ENCODE measurements at places on chromosomes 5 and 9.
A peak's percentile ranks its signal among the peaks of the same experiment; 100 is the strongest.

- DNase-seq, result no peak
These were observed 29.2 kb downstream of the EXOC3 start for GRCh38 chr5:472076-472655.

DNA sequence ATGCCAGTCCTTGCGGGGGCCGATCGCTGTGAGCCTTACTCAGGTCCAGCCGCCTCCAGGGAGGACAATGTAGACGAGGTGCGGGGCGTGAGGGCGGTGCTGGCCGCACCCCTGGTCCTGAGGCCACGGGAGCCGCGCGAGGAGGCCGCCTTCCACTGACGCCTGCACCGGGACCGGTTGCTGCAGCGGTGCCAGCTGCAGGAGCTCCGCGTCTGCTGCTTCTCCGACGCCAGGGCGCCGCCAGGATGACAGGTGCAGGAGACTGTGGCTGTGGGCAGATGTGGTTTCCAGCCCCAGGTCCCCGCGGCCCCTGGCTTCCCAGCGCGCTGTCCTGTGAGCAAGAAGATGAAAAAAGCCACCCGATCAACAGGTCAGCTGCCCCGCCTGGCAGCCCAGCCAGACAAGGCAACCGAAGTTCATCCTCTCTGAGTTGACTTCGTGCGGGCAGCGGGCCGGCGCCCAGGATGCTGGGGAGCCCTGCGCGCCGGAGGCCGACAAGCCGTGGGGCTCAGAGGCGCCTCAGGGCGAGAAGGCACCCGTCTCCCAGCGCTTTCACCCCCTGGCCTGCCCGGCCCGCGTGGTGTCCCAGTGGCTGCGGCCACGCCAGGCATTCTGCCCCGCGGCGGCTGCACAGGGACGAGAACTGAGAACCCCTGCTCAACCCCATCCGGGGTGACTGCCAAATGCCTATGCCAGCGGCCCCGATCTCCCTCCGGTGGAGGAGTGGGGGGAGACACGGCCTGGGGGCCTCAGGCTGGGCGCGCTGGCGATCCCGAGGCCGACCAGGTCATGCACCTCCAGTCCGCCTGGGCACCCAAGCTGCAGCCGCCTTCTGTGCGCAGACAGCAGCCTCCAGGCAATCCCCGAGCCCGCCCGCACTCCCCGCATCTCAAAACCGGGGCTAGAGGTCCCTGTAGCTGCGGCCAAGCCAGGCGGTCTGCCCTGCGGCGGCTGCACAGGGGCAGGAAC is 43.4 kb upstream of the BICD2 start:
- no peak for DNase-seq

GRCh38 chr9:124858330-124859046 is 3.3 kb downstream of the RPL35 start:
- no peak for DNase-seq

DNA sequence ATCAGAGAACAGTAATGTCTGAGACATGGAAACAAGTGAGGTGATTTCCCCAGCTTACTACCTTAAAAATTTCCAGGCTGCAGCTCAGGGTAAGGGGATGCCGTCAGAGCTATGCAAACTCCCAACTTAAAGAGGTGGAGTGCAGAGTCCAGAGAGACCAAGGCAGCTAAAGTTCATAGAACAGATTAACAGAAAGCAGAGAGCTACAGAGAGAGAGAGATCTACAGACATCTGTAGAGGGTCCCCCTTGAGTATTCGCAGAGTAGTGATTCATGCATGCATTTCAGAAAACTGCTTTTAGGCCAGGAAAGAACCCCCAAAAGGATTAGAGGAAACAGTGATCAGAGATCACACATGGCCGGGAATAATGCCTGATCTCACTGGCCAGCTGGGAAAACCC is 306.2 kb upstream of the PUM3 start:
- no peak for DNase-seq

- DNase-seq, result no peak
These were observed 60.0 kb upstream of the IRX1 start for GRCh38 chr5:3535414-3536211.

DNA sequence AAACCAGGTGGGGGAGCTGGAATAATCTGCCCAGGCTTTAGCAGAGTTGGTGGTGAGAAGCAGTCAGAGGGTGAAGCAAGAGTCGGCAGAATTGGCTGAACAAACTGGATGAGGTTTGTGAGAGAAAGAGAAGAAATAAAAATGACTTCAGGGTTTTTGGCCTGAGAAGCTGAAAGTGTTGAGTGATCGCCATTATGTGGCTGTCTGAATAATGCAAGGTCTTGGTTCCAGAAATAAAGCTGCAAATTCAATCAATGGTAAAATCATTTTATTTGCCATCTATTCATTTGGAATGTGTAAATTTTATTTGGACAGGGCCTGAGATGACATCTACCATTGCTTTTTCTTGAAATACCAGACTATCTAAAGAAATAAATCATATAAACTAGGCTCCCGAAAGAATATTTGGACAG is 50.4 kb upstream of the DAB2 start:
- DNase-seq, result no peak

- DNase-seq, result peak; percentile 99
These were observed 71.2 kb downstream of the ARRDC3 start for GRCh38 chr5:91311697-91312501.

DNA sequence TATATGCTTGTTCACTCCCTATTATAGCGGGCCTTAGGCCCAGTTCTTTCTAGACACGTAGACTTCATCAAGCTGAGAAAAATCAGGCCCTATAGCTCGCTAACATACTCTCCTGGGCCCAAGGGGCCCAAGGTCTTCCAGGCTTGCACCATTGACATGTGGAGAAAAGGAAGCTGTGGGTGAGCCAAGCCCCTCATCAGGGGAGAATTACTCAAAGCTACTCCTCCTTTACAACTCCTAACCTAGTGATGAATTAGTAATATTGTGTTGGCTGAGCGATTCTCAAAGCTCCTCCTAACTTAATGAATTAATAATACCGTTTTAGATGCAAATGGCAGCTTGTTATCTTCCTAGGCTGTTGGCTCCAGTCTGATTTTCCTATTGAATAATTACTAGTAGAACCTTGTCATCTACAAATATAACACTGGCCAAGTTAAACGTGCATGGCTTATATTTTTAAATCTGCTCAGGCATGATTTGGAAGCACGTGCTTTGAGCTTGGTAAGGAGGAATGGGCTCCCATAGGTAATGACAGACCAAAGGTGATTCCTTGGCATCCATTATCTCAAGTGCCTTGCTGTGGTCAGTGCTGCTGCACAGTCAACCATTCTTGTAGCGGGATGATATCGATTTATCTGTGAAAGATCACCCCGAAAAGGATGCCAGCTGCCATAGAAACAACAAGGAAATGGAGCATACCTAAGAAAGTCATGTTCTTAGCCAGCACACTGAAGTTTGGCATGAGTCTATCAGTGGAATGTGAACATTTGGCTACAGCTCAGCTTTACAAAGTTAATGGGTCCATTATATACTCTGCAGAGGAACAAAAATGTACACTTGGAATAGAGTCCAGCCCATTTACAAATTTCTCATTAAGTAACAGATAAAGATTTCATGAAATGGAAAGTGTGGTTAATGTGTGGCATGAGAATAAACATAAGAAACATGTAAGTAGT is 23.8 kb downstream of the LVRN start:
- peak; percentile 84 for DNase-seq

- DNase-seq, result no peak
These were observed 156.4 kb upstream of the IRX4 start for GRCh38 chr5:2039180-2039531.

GRCh38 chr9:82406456-82407085 is 418.0 kb downstream of the SPATA31D1 start:
- DNase-seq, result no peak

GRCh38 chr5:75848077-75848476 is 130.8 kb upstream of the POC5 start:
- no peak for DNase-seq

DNA sequence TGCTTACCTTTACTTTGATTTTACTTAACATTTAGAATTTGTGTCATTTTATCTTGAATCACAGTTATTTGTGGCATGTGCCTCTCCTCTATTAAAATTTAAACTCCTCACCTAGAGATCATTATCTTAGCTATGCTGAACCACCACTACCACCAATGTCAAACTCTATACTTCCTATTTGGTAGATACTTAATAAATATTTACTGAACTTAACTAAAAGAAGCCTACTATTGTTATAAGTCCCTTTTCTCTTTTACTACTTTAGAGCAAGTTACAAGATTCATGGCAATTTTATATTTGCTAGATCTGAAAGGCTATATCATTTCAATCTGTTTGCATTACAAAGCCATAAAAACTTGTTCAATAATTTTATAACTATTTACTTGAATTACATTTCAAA is 273.3 kb upstream of the CCNH start:
- no peak for DNase-seq

GRCh38 chr5:146151970-146152369 is 30.5 kb downstream of the LARS1 start:
- no peak for DNase-seq

DNA sequence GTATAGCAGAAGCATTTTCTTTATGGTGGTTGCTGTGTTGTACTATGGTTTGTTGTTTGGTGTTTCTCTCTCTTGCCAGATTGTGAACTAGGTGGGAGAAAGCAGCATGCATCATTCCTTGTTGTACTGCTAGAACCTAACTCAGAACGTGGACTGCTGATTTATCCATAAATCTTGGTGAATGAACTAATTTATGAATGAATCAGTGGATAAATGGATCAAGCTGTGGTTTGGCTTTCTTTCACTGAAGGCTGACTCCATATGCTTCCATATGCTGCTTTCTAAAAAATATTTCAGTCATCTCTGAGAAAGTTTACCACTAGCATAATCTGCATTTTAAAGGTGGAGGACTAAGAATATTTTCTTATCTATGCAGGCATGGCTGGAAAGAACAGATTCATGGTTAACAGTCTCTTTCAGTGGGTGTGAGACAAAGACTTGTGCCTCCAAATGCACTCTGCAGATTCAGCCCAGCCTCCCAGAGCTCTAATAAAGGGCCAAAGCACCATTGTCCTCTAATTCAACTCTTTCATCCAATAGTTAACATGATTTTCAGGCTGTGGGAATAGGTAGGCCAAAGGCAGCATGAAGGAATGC is 237.7 kb downstream of the SH3GL2 start:
- no peak for DNase-seq

DNA sequence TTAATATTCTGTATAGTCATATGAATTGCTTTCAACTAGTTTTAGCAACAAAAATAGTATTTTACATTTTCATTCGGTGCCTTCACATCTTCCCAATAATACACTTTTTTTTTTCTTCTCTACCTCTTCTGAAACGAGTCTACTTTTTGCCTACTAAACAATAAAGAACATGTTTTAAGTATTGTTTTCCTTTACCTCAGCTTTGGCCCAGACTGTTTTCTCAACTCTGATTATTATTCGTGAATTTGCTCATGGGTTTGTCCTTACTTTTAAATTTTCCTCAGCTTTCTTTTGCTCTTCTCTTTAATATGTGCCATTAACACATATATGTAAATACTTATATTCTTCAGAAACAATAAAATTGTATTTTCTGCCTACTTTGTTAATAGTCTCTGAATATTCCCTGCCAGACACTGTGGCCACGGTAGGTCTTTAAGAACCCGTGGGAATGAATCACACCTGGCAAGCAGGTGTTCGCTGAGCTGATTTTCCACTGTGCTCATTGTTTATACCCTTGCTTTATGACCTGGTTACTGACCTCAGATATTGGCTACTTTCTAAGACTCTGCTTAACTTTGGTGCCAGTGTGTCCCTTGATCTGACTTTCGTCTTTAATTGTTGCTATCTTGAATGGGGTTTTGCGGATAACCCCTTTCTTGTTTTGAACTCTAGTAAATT is 49.1 kb downstream of the FAM170A start:
- no peak for DNase-seq

- no peak for DNase-seq
These were observed 94.5 kb downstream of the GRIA1 start for GRCh38 chr5:153584960-153585359.

DNA sequence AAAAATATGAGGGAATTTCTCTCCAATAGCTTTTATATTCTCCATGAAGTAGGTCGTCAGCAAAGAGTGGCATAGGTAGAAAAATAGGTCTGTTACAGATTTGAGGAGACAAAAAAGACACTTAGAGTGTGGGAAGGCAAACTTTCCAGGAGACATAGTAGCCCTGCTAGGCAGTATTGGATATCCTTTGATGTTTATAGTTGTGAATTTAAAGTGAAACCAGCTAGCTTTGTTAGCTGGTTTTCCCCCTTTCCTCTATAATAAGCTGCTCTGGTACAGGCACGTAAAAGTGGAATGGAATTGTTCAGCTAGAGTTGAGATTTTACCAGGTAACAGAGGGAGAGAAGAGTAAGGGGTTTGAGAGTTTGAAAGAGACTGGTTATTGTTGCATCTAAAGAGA is 17.1 kb upstream of the APC start:
- no peak for DNase-seq

GRCh38 chr9:75912951-75913350 is 22.5 kb downstream of the PCSK5 start:
- DNase-seq, result no peak

DNA sequence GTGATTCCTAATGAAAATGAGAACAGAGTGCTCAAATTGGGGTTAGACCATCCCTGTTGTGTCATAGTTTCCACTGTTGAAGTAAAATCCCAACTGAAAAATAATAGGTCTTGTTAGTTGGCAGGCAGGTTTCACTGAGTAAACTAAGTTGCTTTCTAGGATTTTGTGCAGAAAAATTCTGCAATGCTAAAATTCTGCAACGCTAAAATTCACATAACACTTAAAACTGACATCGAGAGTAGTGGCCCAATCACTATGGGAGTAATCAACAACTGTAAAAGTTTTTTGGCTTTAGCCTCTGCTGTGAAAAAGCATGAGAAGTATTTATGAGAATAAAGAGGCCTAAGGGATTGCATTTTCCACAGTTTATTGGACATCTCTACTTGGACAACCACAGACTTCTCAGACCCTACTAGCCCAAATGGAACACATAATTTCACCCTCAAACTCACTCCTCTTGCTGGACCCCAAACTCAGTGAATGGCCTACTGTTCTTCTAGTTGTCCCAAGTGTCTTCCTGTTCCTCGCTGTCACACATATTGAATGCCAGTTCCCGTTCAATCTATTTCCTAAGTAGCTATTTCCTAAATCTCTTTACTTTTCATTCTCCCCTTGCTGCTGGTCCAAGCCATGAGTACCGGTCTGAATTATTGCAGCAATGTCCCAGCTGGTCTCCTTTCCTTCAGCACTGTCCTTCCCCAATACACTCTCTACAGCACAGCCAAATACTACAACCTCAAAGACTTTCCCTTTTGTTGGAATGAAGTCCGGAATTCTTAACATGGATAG is 355.4 kb downstream of the PDE4D start:
- no peak for DNase-seq

All from fibroblast of pulmonary artery (primary cell).